Left hindlimb (tissue), 1 donor: ENCODE measurements at places on chromosomes 7 and 10.

DNA sequence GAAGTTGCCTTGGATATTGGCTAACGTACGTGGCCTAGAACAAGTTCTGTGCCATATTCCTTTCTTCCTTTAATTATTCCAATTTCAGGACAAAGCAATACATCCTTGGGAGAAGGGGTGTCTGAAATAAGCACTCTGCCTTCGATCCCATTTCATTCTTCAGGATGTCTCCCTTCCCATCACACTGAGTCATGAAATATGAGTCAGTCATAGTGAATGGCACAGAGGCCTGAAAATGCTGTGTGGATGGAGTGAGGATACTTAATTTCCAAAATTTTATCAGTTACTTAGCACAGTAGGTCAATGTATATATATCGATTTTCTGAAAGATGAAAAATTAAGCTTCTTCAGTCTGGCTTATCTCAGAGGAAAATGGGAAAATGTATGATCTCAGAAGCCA, 19.5 kb downstream of the EVX1 start:
- DNase-seq, result no peak

- DNase-seq, result no peak
These were observed 50.8 kb downstream of the ZNF503 start for GRCh38 chr10:75350791-75351190.

DNA sequence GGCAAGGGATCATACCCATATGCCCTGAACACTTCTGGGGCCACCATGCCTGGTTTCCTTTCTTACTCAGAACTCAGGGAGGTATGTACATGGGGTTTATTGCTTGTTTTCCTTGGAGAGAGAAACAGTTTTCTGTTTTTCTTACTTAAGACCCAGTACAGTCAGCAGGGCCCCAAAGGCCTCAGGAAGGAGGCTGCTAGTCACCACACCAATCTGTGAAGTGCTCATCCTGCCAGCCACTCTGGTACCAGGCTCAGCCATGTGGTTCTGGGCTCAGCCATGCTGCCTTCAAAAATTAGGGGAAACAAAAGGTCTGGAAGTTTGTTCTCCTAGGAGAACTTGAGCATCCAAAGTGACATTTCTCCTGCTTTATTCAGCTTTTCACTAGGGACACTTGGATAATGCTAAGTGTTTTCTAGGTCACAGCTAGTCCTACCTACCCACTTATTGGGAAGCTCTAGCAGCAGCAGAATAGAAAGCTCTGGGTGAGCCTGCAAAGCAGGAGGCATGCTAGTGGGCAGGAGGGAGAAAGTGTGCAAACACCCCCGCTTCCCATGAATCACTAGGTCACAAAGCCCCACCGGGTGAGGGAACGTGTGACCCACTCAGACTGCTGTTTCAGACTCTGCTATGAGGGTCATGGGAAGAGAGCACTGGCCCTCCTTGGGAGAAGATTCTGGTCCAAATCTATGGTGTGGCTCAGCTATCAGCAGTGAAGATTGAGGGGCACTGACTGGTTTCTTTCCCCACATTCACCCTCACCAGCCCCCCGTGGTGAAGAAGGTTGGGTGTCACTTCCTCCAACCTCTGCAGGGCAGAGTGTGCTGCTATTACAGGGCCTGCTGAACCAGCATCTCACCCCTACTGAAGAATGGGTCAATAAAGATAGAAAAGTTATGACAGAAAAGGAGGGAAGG, 23.9 kb downstream of the NUDCD3 start:
- DNase-seq, result no peak

DNA sequence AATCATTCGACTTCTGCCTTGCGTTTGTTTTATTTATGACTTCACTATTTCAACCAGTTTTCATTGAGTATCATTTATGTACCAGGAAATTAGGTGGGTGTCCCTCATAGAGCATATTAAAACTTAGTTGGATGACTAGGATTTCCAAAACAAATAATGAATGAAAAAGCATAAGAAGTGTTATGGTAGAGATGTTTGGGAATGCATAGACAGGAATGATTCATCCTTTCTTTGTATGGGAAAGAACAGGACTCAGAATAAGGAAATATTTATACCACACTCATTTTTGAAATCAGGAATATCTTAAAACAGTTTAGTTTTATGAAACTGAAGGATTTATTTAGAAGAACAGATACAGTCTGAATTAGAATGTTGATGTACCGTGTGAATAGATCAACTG, 315.7 kb downstream of the EXOC4 start:
- DNase-seq, result no peak

DNA sequence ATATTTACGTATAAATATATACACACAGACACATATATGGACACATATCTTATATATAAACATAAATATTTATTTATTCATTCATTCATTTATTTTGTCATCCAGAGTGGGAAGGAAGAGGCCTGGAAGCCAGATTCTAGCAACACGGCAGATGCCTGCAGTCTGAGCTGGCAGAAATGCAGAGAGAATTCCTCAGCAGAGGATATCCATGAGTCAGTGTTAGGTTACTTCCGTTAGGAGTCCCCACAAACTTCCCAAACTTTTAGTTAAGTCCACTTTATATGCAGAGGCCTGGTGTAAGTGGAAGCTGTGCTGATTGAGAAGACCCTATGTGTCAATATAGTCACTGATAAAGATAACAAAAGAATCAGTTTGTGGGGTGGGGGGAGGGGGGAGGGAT, 89.6 kb downstream of the PPP1R17 start:
- no peak for DNase-seq

DNA sequence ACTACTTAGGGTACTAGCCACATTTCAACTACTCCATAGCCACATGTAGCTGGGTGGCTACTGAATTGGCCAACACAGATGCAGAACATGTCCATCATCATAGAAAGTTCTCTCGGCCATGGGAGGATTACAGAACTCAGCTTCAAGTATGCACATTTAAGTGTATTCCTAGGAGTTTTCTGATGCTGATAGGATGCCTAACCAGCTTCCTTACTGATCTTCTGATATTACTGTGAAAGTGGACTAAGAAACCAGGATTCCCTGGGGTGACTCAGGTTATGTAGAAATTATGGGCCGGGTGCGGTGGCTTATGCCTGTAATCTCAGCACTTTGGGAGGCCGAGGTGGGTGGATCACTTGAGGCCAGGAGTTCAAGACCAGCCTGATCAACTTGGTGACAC, 125.5 kb downstream of the FRMD4A start:
- no peak for DNase-seq

GRCh38 chr7:149723082-149723767, 50.2 kb downstream of the ZNF467 start:
- DNase-seq, result no peak

DNA sequence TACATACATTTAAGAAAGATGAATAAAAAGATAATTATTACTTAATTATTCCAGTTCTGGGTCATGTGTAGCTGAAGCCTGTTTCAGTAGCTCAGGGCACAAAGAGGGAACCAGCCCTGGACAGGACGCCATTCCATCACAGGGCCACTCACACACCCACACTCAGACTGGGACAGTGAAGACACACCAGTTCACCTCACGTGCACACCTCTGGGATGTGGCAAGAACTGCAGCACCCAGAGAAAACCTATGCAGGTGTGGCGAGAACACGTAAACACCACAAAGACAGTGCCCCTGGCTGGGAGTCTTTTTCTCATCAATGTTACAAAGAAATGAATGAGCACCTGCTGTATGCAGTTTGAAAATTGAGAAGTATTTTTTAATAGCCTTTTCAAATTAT, 1.6 kb upstream of the IDI1 start:
- DNase-seq, result no peak

DNA sequence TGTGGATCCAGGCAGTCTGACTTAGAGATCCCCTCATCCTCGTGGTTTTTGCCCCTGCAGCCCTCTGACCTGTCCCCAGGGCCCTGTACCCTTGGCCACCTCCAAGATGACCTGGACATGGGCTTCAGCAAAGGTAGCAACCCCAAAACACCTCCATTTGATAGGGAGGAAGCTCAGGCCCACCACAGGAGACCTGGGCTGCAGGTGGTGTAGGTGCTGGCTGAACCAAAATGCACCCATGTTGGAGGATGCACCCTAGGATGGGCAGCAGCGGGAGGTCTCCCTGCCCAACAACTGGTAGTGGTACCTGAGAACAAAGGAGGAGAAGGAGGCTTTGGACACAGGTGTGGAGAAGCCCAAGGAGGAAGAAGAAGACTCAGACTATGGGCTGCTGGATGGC, 188.7 kb downstream of the ZNF716 start:
- no peak for DNase-seq

DNA sequence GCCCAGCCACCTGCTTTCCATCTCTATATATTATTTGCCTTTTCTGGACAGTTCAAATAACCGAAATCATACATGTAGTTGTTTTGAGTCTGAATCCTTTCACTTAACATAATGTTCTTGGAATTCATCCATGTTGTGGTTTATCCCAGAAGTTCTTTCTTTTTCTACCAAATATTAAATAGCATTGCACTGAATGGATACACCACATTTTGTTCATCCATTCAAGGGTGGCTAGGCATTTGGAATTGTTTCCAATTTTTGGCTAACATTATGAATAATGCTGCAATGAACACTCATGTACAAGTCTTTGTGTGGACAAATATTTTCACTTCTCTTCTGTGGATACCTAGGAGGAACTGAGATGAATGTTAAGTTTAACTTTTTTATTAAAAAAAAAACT, 18.0 kb downstream of the DNAJC1 start:
- DNase-seq, result no peak

DNA sequence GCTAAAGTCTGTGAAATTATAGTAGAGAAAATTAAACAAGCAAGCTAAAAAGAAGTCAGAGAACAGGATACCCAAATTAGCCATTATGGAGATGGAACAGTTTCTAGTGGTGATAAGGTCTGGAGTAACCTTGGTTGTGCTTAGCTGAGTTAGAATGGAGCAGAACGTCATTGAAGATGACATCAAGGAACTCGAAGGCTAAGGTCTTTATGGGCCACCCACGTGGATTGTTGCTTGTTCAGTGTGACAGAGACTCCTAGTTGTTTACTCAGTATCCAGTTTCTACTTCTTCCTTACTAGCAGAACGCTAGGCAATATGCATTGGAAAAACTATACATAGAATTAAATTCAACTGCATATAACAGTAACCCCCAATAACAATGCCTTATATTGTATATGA, 39.7 kb downstream of the AHCYL2 start:
- DNase-seq, result no peak

GRCh38 chr7:155590215-155591018, 44.1 kb upstream of the CNPY1 start:
- DNase-seq, result no peak

DNA sequence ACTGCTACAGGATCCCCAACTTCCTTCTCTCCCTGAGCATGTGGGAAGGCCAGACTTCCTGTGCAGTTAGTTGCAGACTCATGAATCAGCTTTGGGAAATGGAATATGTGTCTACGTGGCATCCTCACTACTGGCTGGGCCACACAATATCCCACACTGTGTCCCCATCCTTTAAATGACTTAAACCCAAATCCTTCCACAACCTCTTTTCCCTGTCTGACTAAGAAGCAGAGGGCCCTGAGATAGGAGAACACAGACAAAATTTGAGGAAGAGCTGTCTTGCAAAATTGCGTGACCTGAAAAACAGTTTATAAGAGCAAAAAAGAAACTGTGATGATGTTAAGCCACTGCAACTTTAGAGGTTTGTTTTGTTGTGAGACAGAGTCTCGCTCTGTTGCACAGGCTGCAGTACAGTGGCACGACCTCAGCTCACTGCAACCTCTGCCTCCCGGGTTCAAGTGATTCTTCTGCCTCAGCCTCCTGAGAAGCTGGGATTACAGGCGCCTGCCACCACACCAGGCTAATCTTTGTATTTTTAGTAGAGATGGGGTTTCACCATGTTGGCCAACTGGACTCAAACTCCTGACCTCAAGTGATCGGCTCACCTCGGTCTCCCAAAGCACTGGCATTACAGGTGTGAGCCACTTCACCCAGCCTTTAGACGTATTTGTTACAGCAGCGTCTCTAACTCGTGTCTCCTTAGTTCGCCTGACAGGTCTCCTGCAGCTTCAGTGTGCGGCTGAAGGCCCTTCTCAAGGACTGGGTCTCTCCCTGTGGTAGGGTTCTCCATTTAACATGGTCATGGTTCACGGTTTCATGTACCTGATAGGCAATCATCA, 46.9 kb upstream of the SFMBT2 start:
- no peak for DNase-seq

GRCh38 chr7:12646139-12646538, 41.3 kb upstream of the ARL4A start:
- DNase-seq, result no peak

GRCh38 chr7:19413443-19413965, 268.3 kb upstream of the FERD3L start:
- DNase-seq, result no peak

- no peak for DNase-seq
These were observed 2.4 kb upstream of the ADARB2 start for GRCh38 chr10:1739751-1740150.

DNA sequence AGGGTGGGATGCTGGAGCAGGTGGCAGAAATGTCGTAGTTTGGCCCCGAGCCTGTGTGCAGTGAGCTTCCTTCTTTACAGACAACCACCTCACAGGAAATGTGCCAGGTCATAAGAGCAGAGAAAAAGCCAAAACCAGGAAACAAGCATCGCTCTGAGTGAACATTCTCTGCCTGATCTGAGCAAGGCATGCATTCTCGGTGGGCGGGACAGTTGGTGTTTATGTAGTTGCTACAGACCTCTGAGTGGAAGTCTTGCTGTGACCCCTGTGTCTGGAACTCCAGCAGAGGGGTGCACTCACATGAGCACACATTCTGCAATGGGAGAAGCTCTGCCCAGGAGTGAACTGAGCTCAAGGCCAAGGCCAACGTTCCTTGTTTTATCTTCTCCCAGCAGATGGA, 230.1 kb downstream of the TCERG1L start:
- DNase-seq, result no peak

- DNase-seq, result no peak
These were observed 72.8 kb downstream of the PRKCQ start for GRCh38 chr10:6507311-6507710.

- DNase-seq, result no peak
These were observed 5.6 kb downstream of the SNX13 start for GRCh38 chr7:17934612-17935240.

DNA sequence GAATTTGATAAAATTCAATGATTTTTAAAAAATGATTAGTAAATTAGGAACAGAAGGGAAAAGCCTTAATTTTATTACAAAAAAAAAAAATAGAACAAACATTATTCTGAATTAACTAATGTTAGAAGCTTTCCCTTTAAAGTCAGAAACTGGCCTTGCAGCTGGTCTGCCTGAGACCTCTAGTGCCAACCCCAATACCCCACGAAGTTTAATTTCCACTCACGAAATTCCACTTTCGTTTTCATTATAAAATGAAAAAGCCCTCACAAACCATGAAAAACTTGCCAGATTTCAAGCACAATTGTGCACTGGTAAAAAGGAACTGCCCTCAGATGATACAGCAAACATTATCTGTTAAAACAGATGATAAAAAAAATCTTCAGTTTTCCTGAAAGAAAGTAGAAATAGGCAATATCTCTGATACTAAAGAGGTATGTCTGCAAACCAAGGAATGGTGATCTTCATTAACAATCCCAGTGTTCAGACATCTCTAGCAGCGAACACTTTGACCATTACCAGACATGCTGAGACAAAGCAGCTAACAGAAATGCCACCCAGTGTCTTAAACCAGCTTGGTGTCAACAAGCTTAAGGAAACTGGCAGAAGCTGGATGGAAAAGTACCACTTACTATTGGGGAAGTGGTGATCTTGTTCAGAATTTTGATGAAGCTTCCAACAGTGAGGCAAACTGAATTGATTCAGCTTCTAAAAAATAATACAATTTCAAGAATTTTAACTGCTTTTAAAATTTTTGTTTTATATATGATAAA, 80.2 kb downstream of the PALS2 start:
- DNase-seq, result no peak
